ENCODE measurements at places on chromosomes 3 and 15.

DNA sequence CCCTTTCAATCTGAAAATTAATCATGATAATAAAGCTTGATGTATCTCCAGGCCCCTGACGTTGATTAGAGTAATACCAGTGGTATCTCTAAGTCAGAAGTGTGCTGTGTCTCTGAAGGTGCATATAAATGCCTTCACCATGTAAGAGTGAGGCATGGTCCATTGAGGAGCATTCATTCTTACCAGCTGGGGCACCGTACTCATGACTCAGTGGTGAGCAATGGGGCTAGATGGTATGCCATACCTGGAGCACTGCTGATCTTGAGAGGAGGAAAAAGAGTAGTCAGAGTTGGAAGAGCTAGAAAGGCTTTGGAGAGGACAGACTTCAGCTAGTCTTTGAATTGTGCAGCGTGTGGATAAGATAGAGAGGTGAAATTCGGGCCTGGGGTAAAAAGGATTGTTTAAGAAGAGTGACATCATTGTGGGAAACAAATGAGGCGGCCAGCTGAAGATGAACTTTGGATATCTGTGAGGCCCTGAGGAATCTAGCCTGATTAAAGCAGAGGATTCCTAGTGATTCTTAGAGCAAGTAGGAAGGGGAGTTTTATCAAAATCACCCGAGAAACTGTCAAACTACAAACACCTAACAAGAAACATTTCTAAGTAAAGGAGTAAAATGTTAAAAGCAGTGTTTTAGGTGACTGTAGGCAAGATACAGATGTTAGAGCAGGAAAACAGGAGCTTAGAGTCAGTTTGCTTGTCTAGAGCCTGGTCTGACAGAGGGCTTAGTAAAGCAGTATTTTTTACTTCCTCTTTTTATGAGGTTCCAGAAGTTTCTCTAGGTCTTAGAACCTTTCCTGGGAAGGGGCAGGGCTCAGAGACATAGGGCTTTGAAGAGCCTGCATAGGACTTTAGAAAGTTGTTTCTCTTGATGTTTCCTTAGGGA, 13.6 kb downstream of the TMOD3 start:
- no peak for DNase-seq

- DNase-seq, result no peak
These were observed 64.5 kb downstream of the CGNL1 start for GRCh38 chr15:57440799-57441198.

DNA sequence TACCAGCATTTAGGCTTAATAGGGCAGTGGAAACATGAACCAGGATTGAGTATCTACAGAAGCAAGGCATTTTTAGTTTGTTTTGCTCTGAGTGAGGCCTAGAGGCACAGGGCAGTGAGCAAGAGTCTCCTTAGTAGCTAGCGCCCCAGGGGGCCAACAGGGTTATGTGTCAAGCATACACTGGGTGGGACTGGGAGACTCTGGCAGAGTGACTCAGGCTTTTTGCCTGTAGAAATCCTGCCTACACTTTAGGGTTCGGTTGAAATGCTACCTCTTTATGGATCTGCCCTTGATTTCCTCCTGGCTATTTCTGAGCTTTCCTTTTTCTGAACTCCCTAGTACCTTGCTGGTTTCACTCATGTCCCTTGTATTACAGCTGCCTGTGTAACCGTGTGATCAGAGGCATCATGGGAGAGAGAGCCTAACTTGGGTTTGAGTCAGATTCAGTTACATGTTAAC, 72.2 kb downstream of the TOP2B start:
- DNase-seq, result no peak

GRCh38 chr3:59784164-59784563, 734.3 kb upstream of the CFAP20DC start:
- DNase-seq, result no peak

DNA sequence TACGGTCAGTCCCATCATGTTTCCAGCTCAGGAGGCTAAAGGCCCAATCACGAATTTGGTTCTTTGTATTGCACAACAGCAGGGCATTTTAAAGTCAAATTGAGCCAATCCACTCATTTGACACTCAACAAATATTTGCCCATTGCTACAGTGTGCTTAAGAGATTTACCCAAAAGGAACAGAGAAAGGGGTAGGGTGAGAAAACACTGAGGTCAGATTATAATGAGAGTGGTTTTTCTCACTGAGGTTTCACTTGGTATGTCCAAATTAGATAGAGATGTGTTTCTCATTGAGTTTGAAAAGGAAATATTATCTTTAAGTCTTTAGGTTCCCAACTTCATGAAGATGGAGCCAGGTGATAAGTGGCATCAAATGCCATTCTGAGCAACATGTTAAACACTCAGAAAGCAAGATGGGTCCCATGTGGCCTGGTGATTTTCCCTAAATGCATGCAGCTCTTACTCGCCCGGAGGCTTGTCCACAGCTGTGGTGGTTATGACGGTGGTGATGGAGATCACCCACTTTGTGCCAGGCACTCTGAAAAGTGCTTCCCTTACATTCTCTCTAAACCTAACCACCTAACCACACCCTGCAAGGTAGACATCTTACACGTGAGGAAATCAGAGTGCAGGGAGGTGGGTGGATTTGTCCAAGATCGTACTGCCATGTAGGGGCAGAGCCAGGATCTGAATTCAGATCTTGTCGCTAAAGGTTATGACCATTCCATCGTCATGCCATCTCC, 31.2 kb upstream of the USP3 start:
- no peak for DNase-seq

- no peak for DNase-seq
These were observed 405.4 kb upstream of the THRB start for GRCh38 chr3:24899901-24900603.

DNA sequence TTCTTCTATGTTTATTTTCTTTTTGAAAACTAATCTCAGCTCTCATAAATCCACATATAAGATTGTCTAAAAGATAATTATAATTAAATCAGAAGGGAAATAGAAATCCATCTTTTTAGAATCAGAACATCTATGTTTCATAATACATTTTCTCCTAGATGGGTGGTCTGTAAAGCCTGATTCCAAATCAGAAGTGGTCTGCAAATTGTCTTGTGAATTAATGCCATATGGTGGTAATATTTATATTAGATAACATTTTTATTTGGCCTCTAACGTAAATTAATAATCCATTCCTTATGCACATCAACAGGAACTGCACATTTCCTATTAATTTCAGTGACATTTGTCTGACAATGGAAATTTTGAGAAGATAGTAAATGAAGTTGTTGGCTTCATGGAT, 52.8 kb upstream of the TBC1D5 start:
- DNase-seq, result no peak

- DNase-seq, result no peak
These were observed 8.7 kb downstream of the GAP43 start for GRCh38 chr3:115632026-115632425.

DNA sequence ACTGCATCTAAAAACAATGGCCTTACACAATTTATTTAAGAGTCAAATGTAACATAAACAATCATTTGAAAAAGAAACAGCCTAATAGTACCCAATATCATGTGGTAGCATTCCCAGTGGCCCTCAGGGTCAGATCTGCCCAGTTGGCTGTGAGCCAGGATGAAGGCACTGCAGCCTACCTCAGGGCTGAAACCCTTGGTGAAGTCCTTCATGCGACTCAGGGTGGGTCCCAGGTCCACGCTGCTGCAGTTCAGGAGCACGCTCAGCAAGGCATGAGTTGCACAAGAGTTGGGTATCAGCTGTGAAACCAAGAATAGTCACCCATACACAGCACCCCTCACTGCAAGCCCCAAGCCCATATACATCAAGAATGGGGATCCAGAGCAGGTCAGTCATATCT, 37.1 kb downstream of the SEMA3G start:
- no peak for DNase-seq

- DNase-seq, result no peak
These were observed 122.6 kb downstream of the LRIG1 start for GRCh38 chr3:66378256-66378655.

GRCh38 chr3:197050511-197050910, 20.9 kb upstream of the MELTF start:
- DNase-seq, result no peak

- no peak for DNase-seq
These were observed 31.5 kb upstream of the TM4SF4 start for GRCh38 chr3:149442851-149443544.
